ENCODE measurements at places on chromosomes 2 and 18.

GRCh38 chr2:236047176-236047575, 121.0 kb downstream of the GBX2 start:
- no peak for DNase-seq

DNA sequence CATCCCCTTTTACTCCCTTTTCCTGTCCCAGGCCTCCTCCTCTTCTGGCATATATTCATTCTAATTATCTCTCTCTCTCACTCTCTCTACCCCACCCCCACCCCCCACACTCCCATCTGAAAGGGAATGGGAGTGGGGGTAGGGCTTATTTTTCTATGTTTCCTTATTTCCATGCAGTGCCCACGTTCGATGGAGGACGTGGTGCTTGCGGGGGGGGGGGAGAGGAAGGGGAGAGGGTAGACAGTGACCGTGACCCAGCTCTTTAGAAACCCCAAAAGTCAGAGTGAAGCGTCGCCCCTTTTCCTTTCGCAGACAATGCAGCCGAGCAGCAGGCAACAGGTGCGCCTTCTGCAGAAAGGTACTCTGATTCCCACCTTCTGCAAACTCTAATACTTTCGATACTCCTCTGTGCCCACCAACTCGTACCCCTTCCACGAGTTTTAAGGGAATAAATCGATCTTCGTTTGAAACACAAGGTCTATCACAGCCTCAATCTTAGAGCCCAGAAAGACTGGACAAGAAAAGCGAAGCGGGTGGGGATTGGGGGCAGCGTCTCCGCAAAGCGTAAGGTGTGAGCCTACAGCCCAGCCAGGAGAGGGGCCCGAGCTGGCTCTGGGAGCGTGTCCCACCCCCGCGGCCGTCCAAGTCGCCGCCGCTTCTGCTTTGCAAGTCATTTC, 891 bp upstream of the NR4A2 start:
- DNase-seq: no peak

- DNase-seq: peak; percentile 100
Observed at GRCh38 chr2:113240915-113241911, 37.5 kb downstream of the PAX8 start.

- no peak for DNase-seq
Observed at GRCh38 chr18:6775702-6776101, 46.2 kb downstream of the ARHGAP28 start.

DNA sequence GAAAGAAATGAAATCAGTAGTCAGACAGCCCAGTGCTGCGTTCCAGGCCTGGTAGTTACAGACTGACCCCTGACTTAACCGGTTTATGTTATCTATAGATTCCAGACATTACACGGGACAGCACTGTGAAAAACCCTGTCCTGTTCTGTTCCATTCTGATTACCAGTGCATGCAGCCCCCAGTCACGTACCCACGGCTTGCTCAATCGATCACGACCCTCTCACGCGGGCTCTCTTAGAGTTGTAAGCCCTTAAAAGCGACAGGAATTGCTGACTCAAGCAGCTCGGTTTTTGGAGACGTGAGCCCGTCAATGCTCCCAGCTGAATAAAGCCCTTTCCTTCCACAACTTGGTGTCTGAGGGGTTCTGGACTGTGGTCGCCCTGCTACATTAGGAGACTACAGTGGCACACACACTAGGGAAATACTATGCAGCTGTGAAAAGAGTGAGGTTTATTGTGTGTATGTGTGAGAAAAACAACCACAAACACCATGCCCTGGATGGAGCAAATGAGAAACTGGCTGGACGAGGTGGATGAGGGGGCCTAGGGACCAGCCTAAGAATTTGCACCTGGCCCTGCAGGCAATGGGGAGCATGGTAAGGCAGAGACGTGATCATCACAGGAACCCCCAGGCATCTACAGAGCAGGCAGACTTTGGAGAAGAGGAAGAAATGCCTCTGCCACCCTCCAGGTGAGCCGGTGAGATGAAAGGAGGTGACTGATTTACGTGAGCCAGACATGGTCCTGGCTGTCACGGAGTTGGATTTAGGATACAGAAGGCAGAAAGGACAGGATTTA, 49.1 kb upstream of the SEMA4C start:
- DNase-seq: no peak

DNA sequence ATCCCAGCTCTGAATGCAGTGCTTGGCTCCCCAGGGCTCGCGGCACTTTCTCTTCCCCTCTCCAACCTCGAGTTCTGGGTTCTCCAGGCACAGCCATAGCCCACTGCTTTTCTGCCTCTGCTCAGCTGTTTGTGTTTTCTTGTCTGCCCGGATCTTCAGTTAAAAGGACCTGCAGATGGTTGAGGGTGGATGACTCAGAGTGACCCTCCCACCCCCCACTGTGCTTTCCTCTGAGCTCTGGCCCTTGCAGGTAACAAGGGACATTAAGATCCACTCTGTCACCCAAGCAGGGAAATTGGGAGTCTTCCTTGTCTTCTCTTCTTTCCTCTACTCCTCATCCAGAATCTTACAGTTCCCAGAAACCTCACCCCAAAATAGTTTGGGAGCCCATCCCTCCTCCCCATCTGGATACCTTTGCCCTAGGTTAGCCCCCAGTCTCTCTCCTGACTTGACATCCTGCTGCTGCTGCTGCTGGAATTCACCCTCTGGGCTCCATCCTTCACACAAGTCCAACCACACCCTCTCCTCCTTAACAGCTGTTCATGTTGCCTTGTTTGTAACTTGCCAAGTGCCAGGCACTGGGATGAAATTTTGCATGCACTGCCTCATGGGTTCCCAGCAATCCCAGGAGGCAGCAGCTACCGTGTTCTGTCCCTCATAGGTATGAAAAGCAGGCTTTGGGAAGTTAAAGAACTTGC, 157.9 kb upstream of the TTC39C start:
- no peak for DNase-seq

DNA sequence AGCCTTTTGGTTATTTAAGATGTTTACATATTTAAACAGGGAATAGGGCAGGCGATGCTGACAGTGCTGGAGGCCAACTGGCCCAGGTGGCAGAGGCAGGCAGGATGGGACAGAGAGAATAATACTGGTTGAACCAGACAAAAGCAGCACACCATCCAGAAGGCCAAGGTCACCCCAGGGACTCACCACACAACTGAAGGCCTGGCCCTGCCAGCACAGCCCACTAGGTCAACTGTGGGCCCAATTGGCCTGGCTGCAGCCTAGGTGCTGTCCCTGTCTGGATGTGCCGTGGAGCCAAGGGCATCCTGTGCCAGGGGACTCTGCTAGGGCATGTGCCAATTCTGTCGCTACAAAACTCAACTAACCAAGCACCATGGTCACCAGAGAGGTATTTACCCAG, 69.2 kb downstream of the RNF152 start:
- DNase-seq: no peak

DNA sequence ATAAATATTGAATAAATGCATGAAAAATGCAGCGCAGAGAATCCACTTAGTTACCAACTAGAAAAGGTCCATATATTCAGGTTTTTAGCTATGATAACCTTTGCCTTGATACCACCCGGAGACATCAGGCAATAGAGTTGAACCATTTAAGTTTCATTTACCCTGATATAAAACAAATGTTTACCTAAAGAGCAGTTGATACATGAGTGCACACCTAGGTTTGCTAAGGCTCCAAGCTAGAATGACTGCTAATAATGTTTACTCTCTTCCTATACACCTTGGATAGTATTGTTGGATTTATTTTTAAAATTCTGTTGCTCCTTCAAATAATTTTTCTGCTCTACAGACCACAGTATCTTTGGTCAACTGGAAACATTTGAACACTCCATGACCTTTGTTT, 1463.6 kb downstream of the LRP1B start:
- no peak for DNase-seq

DNA sequence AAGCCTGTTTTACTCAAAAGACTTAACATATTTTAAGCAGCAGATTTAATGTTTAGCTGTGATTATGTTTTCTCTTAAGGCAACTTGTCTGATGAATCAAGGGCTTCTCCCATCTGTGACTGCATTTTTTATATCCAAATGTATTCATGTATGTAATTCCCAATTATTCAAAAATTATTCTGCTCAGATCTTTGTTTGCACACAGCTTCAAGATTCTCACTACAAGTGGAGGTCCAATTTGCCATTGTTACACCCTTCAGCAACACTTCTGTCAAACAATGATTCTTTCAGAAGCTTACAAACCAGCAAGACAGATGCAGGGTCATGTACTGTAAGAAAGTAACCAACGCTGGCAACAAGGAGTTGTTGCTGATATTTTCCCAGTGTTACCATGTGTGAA, 5.9 kb upstream of the LRPPRC start:
- no peak for DNase-seq

- no peak for DNase-seq
Observed at GRCh38 chr2:194383401-194383800, 1273.6 kb upstream of the SLC39A10 start.

- DNase-seq: no peak
Observed at GRCh38 chr2:54871457-54872107, 148.1 kb downstream of the EML6 start.

Measured in skeletal muscle cell (primary cell).